Frontal cortex (tissue), 4 donors: ENCODE measurements at places on chromosomes 11 and 22.

GRCh38 chr11:77580712-77581337 is 8.9 kb upstream of the AQP11 start:
- DNase-seq = no peak

DNA sequence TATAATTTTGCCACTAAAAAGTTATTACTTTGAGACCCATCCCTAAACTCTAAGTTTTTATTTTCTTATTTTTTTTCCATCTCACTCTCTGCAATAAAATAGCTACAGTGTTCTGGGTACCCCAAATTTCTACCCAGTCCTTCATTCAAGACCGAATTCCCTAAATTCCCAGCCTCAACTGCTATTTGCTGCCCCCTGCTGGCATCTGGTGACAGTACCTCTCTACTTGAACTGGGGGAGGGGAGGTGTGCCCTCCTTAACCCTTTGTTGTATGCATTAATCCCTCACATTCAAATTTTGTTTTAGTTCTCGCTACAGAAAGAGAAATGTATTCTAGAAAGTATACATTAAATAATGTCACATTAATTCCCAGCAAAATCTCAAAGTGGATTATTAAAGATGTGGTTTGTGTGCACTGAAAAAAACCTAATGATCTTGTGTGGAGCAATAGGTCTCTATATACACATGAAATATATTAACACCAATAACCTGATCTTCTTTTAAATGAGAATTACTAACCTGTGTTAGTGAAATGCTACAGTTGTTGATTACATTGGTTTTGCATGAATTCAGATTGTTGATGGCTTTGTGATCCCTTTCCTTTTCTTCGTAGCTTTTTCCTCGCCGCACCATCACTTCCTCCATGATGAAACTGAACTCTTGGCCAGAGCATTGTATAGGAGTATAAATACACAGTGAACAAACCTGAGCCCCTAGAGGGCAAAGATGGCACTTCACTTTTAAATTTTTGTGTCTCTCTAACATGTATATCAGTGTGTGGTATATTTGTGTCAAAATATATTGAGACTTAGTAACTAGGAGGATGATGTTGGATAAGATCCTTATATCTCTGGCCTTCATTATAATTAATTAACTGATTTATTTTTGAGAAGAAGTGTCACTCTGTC is 590.0 kb downstream of the METTL15 start:
- DNase-seq = no peak

GRCh38 chr22:48842583-48842945 is 985.1 kb downstream of the BRD1 start:
- DNase-seq = no peak

- DNase-seq = no peak
These were observed 700 bp downstream of the TTC17 start for GRCh38 chr11:43359422-43359818.

DNA sequence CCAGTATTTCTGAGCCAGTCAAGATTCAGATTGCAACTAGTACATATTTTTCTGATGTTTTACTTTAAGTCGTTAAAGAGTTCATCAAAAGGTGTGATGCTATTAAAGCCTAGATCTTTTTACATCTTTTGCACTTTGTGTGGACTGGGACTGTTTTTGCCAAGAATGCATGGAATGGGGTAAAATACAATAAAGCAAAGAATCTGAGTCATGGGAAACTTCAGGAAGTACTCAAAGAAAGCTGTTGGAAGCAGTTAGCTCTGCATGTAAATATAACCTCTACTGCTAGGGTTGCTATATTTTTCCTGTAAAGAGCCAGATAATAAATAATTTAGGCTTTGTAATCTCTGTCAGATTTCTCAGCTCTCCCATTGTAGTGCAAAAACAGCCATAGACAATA is 20.9 kb downstream of the ATXN10 start:
- DNase-seq = no peak

DNA sequence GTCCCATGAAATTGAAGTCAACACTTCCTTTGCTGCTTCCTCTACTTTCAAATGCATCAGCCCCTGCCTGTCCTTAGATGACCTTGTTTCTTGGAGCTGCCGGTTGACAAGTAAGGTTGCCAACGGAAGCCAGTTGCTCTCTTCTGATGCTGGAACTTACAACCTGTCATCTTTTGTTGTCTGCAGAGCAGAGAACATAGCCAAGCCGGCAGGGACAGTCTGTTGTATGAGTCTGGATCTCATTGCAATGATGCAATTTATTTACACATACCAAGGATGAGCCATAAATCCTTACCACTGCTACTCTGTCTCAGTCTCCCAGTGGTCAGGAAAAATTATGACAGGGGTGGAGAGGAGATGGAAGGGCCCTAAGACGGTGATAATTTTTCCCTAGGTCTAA is 151.4 kb downstream of the BLID start:
- DNase-seq = no peak
